ENCODE measurements at places on chromosomes 7 and 10.

DNA sequence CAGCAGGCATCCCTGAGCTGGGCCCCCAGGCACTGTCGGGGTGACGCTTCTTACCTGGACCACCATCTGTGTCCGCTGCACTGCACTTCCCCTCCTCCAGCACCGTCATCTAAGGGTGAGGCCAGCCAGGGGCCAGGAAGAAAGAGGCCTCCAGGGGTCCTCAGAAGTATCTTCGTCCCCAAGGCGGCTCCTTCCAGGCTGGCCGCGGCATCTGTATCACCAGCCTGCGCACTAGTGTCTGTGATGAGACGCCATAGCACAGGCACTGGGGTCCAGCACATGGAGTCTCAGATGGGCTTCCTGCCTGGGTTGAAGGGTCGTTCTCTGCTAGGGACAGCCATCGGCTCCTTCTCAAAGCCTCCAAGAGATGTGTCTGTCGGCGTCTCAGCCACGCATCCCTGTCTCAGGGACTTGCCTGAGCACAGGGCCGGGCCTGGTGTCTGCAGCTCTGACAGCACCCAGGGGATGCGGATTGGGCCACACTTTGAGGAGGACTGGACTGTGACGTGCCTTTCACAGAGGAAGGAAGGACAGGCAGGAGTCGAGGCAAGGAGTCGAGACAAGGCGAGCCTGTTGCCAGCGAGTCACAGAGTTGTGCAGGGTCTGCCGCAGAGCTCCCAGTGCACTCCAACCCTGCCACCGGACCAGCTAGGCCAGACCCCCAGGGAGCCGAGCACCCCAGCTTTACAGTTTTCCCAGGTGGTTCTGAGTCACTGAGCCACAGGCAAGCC is 101.5 kb upstream of the DIP2C start:
- no peak for DNase-seq

DNA sequence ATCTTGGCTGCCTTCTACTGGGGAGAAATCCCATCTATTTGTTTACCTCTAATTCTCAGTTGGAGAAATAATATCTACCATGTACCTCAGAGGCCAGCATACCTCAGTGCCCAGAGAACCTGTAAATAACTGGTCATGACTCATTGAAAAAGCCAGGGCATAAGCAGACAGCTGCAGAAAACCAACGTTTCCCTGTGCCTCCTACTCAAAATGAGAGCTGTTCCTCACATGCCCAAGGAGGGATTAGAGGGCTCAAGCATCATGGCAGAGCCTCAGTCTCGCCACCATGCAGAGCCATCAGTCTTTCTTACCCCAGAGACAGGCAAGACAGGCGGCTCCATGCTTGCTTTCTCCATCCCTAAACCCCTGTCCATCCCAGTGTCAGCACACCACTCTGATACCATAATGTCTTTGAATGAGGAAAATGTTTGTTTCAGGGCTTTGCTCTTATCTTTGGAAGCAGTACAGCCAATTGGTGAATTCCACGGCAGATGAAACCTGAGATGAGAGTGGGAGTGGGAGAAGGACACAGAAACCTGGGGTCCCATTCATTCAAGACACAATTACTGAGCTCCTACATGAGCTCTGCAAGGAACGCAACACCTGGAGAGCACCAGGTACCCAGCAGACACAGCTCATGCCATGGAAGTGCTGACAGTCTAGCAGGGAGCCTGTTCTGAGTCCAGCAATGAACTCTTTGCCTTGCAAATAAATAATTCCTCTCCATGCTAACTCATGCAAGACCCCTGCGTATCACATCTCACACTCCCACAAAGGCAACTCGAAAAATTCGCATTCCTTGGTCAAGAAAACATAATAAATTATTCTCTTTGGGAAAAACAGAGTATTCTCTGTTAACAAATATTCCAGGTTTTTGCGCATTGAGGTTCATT is 21.1 kb downstream of the PON1 start:
- DNase-seq = peak; percentile 14

- no peak for DNase-seq
These were observed 282.3 kb upstream of the SEMA3C start for GRCh38 chr7:81201188-81201587.

- DNase-seq = no peak
These were observed 133.3 kb downstream of the CCDC3 start for GRCh38 chr10:12868229-12868628.

GRCh38 chr10:23198610-23198939 is 6.5 kb downstream of the PTF1A start:
- no peak for DNase-seq
